Activated naive CD8-positive, alpha-beta T cell treated with anti-CD3 and anti-CD28 coated beads, Interleukin-2, amount 50 U/mL, for 16 hours (primary cell): ENCODE measurements at places on chromosomes 5 and 9.

- DNase-seq: no peak
Measured at GRCh38 chr9:2655411-2655901, 33.9 kb downstream of the VLDLR start.

- DNase-seq: no peak
Measured at GRCh38 chr5:108543486-108543885, 161.6 kb upstream of the FBXL17 start.

GRCh38 chr9:114311571-114312512 is 11.1 kb upstream of the ORM1 start:
- no peak for DNase-seq

DNA sequence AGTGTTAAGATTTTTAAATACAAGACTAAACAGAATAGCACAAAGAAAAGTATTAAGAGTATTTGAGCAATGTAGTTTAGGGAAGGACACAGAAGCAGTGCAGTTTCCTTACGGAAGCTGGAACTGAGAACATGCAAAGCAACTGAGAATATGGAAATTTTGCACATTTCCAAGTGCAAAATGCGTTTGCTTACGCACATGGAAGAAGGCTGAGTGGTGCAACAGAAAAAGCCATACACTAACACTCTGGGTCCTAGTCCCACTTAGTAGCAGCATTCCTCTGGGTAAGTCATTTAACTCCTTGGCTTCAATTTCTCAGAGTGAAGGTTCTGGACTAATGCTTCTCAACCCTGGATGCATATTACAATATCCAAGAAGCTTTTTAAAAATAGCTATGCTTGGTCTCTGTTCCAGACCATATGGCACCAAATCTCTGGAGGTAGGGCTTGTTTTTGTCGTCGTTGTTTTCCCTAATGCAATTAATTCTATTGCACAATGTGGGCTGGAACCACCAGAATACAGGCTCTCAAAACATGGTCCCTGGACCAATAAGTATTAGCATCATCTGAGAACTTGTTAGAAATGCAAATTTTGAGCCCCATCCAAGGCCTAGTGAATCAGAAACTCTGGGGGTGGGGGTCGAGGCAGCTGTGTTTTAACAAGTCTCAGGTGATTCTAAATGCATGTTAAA is 65.2 kb upstream of the DEPDC1B start:
- no peak for DNase-seq

GRCh38 chr5:119583684-119584083 is 45.7 kb upstream of the FAM170A start:
- no peak for DNase-seq

DNA sequence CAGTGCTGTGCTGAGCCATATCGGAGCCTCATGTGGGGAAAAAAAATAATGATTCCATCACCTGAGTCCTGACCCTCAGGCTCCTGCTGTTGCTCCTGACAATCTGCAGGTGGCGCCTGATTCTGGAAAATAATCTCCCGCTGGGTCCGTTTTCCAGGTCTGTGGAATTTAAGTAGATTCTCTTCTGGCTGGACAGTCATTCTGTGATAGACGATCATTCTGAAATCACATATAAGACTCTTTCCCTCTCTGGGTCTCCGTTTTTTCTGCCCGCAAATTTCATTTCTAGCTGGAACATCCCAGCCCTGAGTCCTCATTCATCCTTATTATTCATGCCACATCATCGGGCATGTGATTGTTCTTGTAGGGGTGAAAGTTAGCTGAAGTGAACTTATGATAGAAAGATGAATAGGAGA is 22.1 kb upstream of the STXBP1 start:
- no peak for DNase-seq

- no peak for DNase-seq
Measured at GRCh38 chr5:158810615-158811014, 289.1 kb downstream of the EBF1 start.

GRCh38 chr5:153702265-153702664 is 211.8 kb downstream of the GRIA1 start:
- DNase-seq: no peak

GRCh38 chr5:10478436-10478835 is 36.8 kb downstream of the ROPN1L start:
- no peak for DNase-seq

GRCh38 chr5:84080908-84081307 is 303.8 kb downstream of the EDIL3 start:
- no peak for DNase-seq

GRCh38 chr9:136508729-136509500 is 26.1 kb upstream of the SEC16A start:
- no peak for DNase-seq

- peak; percentile 7 for DNase-seq
Measured at GRCh38 chr5:80754900-80755299, 100.1 kb upstream of the DHFR start.

- DNase-seq: no peak
Measured at GRCh38 chr5:14003513-14003912, 59.0 kb upstream of the DNAH5 start.

GRCh38 chr9:3628239-3628638 is 102.4 kb upstream of the RFX3 start:
- no peak for DNase-seq

GRCh38 chr5:127830157-127830556 is 127.0 kb downstream of the CCDC192 start:
- DNase-seq: no peak

GRCh38 chr9:35755071-35755470 is 995 bp upstream of the MSMP start:
- no peak for DNase-seq

DNA sequence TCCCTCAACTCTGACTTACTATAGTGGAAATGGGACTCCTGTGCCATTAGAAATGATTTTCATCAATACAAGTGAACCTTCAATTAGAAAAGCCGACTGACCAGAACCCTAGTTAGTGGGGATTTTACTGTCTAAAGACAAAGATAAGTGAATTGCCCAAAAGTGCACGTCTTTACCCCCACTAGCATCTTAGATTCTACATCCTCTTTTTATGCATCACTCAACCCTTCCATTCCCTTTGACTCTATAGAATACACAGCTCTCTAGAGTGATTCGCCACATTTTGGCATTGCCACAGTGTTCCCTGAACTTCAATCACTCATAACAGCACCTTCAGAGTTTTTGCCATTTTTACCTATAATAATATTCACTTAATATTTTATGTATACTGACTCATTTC is 226.6 kb downstream of the EBF1 start:
- no peak for DNase-seq

- peak; percentile 17 for DNase-seq
Measured at GRCh38 chr9:133403766-133404453, 13.9 kb downstream of the REXO4 start.

- no peak for DNase-seq
Measured at GRCh38 chr5:146313027-146313426, 25.6 kb upstream of the POU4F3 start.

- no peak for DNase-seq
Measured at GRCh38 chr5:157718519-157718918, 12.7 kb upstream of the THG1L start.

DNA sequence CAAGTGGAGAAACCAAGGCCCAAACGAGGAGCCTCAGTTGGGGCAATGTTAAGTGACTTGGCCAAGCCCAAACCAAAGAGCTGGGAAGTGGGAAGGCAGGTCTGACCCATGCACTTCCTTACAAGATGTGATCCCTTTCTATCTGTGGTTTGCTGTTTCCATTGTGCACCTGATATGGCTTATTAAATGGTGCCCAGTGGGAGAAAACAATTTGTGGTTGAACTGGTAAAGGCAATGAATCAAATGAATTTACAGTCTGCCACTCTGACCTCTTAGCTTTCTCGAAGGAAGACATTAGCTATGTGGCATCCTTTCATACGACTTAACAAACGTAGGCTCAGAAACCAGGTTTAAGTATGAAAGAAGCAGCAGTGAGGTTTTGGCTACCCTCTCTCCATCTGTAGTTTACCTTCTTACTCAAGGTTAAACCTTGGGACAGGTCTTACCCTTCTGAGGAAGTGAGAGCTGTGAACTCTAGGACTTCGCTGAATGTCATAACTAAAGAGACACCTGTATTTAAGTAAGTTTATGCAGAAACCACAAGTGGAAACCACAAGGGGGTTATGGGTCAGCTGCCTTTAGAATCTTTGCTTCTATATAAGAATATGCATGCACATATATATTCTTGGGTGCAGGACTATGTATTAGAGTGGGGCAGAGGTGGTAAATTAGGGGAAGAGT is 100.5 kb upstream of the SPATA31D4 start:
- no peak for DNase-seq

- DNase-seq: no peak
Measured at GRCh38 chr5:38831909-38832308, 13.9 kb upstream of the OSMR start.

- no peak for DNase-seq
Measured at GRCh38 chr9:36928670-36929349, 105.3 kb downstream of the PAX5 start.

DNA sequence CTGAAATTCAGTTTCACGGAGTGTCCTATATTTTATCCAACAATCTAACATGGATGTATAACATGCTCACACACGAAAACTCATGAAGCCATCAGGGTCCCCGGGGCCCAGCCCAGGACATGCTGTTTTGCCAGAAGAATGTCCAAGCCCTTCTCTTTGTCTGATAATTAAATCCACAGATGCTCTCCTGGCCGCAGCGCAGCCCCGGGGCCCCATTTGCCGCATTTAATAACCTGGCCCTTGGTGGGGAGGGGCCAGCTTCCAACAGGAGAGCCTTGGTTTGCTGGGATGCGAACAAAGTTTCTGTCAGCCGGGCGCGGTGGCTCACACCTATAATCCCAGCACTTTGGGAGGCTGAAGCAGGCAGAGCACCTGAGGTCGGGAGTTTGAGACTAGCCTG is 30.0 kb downstream of the PLPP7 start:
- DNase-seq: no peak

GRCh38 chr9:7172154-7173115 is 414.7 kb downstream of the KDM4C start:
- DNase-seq: no peak

GRCh38 chr9:114016101-114016500 is 62.0 kb downstream of the AMBP start:
- no peak for DNase-seq
